Renal cortex interstitium (tissue), 15 donors: ENCODE measurements at places on chromosomes 2 and 18. TPM values are rescaled to one million over a fixed set of nuclear protein-coding genes. Genes with fewer than 3 reads are reported as not detected.

The CASP8 gene
- polyA plus RNA-seq, result 15.2 TPM

The REG3G gene
- polyA plus RNA-seq, result not detected

DNA sequence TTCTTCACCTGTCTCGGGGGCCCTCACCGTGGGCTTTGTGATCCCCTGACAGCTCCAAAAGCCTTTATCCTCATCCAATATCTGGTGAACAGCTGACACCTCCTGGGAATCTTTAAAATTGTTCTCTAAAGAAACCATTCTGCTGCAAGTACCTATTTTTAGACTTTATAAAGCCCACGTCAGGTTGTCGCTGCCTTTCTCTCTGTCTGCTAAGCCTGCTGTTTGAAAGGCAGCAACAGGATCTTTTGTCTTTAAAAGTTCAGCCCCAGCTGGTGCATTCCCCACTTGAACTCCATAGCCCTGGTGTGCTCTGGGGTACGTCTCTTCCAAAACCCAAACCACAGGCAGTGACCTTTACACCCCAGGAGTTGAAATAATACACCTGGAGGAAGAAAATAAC is 145.0 kb downstream of the NEDD4L start:
- no peak for DNase-seq

The AAK1 gene
- 23.2 TPM for polyA plus RNA-seq

The RMND5A gene
- polyA plus RNA-seq, result 65.4 TPM

DNA sequence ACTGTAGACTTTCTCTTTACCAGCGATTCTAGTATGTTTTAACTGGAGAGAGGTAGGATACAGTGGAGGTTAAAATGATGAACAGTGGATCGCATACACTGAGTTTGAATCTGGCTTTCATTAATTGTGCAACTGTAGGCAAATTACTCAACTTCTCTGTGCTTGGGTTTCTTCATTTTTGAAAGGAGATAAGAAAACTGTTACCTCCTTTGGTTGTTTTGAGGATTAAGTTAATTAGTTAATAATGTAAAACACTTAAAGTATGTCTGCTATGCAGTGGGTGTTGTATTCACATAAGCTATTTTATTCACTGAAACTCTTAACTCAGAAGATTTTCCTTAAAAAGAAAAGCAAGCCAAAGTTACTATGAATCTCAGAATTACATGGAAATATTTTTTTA is 111.8 kb upstream of the CYP20A1 start:
- no peak for DNase-seq

DNA sequence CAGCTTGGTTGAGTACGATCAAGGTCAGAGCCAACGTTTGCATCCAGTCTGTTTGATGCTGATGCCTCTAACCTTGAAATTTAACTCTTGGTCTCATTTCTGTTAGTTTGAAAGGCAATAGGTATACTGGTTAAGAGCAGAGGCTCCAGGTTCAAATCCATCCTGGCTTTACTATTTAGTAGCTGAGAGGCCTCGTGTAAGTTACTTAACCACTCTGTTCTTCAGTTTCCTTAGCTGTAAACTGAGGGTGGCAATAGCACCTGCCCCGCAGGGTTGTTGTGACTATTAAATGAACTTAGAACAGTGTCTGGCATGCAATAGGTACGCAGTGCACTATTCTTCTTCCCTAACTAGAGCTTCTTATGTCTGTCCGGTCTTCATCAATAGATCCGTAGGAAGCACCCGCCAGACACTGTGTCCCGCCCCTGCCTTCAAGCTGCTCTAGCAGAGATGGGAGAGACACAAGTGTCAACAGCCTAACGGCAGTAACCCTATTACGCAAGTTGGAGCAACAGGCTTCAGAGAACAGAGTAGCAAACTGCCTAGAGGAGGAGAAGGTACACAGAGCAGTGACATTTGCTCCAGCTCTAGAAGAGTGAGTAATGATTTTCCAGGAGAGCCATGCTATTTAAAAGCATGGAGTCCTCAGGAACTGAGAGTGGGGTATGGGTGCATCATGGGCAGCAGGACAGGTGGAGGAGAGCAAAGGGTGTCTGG is 62.7 kb upstream of the ST3GAL5 start:
- DNase-seq, result no peak

DNA sequence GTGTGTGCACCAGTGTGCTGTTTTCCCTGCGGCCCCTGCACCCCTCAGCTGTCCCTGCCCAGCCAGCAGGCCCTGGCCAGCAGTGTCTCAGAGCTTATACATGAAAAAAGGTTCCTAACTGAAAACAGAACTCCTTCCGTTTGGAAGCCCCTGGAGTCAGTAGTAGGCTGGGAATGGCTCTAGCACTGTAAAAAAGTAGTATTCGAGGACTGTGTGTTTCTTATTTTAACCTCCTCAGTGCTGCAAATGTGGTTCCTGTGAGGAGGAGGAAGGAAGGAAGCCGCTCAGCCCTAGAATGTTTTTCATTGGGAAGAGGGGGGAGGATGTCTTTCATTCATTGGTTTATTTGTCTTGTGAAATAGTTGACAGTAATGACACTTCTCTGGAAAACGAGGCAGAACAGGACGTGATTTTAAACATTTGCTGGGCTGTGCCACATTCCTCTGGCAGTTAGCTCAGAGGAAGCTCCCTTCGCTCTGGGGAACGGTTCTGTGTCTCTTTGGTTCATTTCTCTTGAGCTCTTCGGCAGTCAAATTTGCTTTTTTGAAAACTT is 103.5 kb downstream of the SPTBN1 start:
- DNase-seq, result no peak

- DNase-seq, result no peak
Observed at GRCh38 chr2:215571689-215572088, 135.8 kb upstream of the FN1 start.

DNA sequence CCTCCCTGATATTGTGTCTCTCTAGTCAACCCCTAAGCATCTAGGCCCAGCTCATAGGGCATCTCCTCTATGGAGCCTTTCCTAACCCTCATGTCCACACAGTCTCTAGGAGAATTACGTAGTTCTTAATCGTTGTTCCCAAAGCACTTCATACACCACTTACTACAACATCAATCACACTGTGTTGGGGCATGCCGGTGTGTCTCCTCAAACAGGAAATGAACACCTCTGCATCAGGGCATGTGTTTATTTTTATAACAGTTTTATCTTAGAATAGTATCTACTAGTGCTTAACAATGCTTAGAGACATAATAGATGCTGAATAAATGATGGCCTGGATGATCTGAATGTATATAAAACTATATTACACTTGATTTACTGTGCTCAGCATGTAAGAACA is 19.7 kb downstream of the CYP1B1 start:
- no peak for DNase-seq

The SCLY gene
- 25.2 TPM for polyA plus RNA-seq

- no peak for DNase-seq
Observed at GRCh38 chr18:76274468-76275289, 220.4 kb downstream of the ZNF516 start.

The ERICH2 gene
- 1.6 TPM for polyA plus RNA-seq
